ENCODE measurements at places on chromosomes 7 and 10.

- no peaks in the 10 kb centered on the region for H3K36me3 ChIP-seq
- DNase-seq, result peak; percentile 93
- no peaks in the 10 kb centered on the region for H3K27me3 ChIP-seq
Observed at GRCh38 chr7:94391726-94392392, 2.8 kb upstream of the COL1A2 start.

- no peak overlapping the region for H3K4me3 ChIP-seq
- peaks cover 10% of the 10 kb centered on the region for H3K27me3 ChIP-seq
Observed at GRCh38 chr7:132256721-132257212, 319.5 kb downstream of the PLXNA4 start.

DNA sequence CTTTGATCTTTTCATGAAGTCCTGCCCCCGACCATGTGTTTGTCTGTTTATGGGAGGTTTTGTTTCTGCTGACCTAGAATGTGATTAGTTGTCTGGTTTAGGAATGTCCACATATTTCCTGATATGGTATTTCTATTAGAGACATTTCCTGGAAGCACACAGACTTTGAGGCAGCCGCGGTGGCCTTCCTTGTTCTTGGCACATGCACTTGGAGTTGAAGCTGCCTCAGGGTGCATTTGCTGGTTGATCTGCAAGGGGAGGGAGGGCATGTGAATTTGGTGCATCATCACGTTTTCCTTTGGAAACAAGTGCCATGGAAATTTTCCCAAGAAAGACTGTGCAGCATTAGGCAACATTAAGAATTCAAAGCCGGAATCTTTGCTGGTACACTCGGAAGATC lies 328.7 kb downstream of the PAXIP1 start:
- H3K27me3 ChIP-seq, result no peaks in the 10 kb centered on the region
- no peak overlapping the region for H3K27ac ChIP-seq
- no peaks in the 10 kb centered on the region for H3K36me3 ChIP-seq

- H3K4me3 ChIP-seq, result no peak overlapping the region
- peaks cover 12% of the 10 kb centered on the region for H3K4me1 ChIP-seq
- H3K27ac ChIP-seq, result no peak overlapping the region
Observed at GRCh38 chr7:107076781-107077698, 32.5 kb downstream of the PRKAR2B start.

GRCh38 chr10:102673819-102674511 lies 29.7 kb downstream of the TRIM8 start:
- H3K4me3 ChIP-seq, result no peak overlapping the region
- peak; percentile 92 for DNase-seq

DNA sequence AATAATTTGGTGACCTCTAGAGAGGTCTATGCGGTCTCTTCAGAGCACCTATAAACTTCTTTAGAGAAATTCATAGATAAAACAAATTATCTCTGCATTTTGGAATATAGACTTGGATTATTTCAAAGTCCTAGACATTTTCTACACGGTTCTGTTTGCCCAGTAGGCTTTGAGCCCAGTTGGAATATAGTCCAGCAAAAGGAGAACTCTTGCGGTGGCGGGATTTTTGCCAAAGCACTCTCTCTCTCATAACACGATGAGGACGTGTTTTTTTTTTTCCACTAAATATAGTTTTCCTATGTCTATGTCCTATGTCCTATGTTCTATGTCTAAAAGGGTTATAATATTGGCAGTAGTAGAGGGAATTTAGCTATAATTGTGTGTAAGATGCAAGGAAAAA lies 164.9 kb upstream of the AGR3 start:
- no peaks in the 10 kb centered on the region for H3K27me3 ChIP-seq
- no peak for DNase-seq
- no peaks in the 10 kb centered on the region for H3K36me3 ChIP-seq
- H3K4me1 ChIP-seq, result peaks cover 12% of the 10 kb centered on the region

DNA sequence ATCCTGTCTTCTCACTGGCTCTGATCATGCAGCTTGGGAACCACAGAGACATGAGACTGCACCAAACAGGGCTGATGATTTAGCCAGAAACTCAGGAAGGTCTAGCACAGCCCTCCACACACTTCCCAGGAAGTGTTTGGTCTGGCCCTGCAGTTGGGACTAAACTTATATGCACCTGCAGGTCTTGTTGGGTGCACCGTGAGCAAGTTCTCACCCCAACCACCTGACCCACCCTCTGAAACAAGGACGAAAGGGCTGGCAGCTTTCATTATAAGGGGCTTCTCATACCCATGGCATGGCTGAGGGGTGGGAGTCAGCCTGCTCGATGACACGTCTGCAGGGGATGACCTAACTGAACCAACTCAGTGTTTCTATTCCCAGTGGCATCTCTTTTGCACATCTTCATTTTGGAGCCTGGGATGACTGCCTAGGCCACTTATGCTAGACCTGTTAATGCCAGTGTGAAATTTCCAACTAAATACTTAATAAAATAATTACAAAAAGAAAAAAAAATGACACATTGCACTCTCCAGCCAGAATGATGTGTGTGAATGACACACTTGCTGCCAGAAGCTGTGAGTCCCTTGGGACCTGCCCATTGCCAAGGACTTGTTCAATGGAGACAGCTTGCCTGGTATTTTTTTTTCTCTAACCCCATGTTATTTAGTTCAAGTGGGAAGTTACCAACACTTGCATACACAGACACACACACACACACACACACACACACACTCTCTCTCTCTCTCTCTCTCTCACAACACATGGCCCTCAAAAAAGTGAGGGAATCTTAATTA lies 102.6 kb downstream of the NEURL1 start:
- no peak overlapping the region for H3K27ac ChIP-seq
- no peaks in the 10 kb centered on the region for H3K27me3 ChIP-seq
- no peaks in the 10 kb centered on the region for H3K4me1 ChIP-seq
- no peak overlapping the region for H3K4me3 ChIP-seq

DNA sequence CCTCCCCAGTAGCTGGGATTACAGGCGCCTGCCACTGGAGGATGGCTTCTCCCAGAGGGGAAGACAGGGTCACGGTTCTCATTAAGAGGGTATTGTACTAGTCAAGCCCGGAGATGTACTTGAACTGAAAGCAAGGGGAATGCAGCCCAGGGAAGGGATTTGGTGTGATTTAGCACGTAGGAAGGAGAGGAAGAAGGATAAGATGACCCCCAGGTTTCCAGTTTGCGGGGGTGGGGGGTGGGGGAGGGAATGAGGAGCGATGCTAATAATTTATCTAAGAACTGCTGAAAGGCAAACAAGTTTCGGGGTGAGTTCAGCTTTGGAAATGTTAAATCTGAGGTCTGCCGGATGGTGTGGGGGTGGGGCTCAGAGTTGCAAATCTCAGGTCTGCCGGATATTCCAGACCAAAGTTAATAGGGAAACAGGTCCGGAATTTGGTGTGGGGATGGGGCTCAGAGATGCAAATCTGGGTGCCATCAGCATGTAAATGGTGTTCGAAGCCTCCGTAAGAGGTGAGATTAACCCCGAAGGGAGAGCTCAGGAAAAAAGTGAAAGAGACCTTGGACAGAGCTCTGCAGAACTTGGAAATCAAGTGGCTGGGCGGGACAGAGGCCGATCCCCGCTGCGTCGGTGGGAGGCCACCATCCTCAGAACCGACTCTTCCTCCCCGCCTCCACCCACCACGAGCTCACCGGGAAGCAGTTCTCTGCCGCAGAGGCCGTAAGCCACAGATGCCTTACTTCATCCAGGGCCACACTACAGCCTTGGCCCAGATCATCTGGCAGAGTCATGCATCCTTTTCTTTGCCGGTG lies 1.6 kb upstream of the SEPHS1 start:
- peaks cover 12% of the 10 kb centered on the region for H3K4me1 ChIP-seq
- DNase-seq, result peak; percentile 69

DNA sequence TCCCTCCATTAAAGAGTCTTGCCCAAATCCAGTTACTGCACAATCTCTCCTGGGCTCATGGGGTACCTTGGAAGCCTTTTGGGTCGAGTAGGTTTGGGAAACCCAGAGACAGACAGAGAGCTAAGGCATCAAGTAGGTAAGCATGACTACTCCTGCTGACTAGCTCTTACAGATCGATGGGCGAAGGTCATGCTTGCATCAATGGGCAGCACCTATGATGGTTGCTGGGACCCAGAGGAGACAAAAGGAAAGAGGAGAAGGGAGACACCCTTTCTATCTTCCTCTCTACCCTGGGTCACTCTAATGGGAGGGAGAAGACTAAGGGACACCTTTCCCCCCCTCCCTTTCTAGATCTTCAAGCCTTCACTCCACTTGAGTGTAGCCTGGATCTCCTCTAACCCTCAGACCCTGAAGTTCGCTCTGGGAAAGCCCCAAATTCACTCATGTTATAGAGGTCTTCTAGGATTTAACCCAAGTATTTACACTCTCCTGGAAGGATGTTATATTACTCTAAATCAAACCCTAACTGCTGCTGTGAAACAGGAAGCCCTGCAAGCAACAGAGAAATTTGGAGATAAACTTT lies 31.6 kb upstream of the ZNF746 start:
- no peaks in the 10 kb centered on the region for H3K36me3 ChIP-seq
- DNase-seq, result peak; percentile 15
- no peaks in the 10 kb centered on the region for H3K27me3 ChIP-seq
- H3K4me3 ChIP-seq, result no peak overlapping the region
- no peak overlapping the region for H3K27ac ChIP-seq

GRCh38 chr10:91088300-91089140 lies 131.9 kb upstream of the PCGF5 start:
- no peak overlapping the region for H3K4me3 ChIP-seq
- H3K4me1 ChIP-seq, result peaks cover 18% of the 10 kb centered on the region
- no peaks in the 10 kb centered on the region for H3K36me3 ChIP-seq
- H3K27ac ChIP-seq, result peak overlapping the region; percentile 92
- peak; percentile 55 for DNase-seq

DNA sequence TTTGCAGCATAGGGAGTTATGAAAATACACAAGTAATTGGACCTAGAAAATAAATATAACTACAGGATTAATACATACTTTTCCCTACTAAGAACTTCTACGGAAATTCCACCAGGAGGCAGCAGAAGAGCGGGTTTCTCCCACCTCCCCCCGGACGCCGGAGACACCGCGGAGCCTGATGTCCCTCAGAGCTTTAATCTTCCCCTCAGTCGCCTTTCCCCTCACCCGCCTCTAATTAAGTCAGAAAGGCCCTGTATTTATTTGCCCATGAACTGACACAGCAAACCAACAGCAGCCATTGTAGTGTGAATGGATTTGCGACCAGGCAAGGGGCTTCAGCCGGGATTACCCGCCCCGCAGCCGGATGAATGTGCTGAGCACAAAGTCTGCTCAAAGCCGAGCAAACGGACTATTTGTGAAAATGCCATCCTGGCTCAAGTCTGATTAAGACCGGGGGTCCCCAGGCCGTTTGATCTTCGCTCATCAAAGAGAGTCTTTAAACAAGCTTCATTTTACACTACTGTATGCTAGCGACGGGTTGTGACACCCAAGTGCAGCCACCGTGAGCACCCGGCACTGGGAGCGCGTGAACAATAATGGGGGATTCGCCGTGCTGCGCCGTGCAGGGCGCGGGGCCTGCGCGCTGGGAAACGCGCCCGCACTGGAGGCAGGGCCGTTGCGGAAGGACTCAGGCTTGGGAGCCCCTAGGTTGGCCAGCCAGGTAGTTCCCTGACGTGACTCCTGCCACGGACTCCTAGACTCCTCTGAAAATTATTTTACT lies 5.6 kb upstream of the DKK1 start:
- H3K4me3 ChIP-seq, result peak overlapping the region; percentile 56
- H3K36me3 ChIP-seq, result no peaks in the 10 kb centered on the region
- no peak overlapping the region for H3K27ac ChIP-seq
- H3K4me1 ChIP-seq, result no peaks in the 10 kb centered on the region
- DNase-seq, result peak; percentile 79

DNA sequence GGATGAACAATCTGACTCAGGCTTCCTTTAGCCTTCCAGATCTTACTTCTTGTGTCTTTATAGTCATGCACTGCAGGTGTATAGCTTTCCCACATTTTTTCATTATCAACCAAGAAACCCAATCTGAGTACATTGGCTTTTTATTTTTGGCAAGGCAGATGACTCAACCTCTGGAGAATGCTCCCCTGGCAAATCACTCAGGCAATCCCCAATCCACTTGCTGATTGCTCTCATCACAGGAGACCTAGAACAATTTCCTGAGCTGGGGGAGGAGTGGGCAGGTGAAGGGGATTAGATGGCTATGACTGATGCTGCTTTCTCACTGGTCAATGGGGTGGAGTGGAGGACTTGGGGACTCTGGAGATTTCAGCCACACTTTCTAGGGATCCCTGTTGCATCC lies 134.4 kb downstream of the SLC16A9 start:
- no peak overlapping the region for H3K4me3 ChIP-seq
- no peaks in the 10 kb centered on the region for H3K4me1 ChIP-seq
- no peaks in the 10 kb centered on the region for H3K27me3 ChIP-seq
- no peak overlapping the region for H3K27ac ChIP-seq
- no peak for DNase-seq

- H3K4me3 ChIP-seq, result no peak overlapping the region
- H3K36me3 ChIP-seq, result no peaks in the 10 kb centered on the region
- H3K27ac ChIP-seq, result peak overlapping the region; percentile 68
Observed at GRCh38 chr10:69466158-69466490, 14.9 kb downstream of the TSPAN15 start.

GRCh38 chr10:66678521-66678920 lies 247.3 kb upstream of the LRRTM3 start:
- DNase-seq, result no peak
- no peaks in the 10 kb centered on the region for H3K4me1 ChIP-seq
- H3K4me3 ChIP-seq, result no peak overlapping the region
- no peaks in the 10 kb centered on the region for H3K36me3 ChIP-seq
- no peak overlapping the region for H3K27ac ChIP-seq

DNA sequence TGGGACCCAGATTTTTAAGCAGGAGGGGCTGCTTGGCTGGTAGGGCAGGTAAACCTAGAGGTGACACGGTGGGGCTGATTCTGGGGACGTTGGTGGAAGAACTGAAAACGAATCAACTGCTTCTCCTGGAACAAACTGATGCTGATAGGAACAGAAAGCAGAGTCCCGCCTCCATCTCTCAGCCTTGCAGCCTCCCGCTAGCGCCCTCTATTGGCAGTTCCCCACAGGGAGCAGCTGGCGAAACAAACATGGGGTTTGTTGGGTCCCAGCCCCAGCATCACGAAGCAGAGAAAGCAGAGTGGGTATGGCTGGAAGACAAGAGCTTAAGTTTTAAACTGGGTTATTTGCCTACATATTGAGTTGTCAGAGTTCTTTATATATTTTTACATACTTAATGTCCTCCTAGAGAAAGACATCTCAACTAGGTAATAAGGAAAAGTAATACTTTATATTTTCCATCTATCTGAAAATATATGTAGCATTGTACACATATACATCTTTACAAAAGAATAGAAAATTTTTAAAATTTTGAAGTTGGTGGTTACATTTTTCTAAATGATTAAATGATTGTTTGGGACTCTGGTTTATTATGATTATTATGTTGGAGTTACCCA lies 42.3 kb upstream of the FOXI2 start:
- DNase-seq, result peak; percentile 44
- no peaks in the 10 kb centered on the region for H3K4me1 ChIP-seq
- no peaks in the 10 kb centered on the region for H3K27me3 ChIP-seq
- no peak overlapping the region for H3K27ac ChIP-seq
- H3K4me3 ChIP-seq, result no peak overlapping the region
- no peaks in the 10 kb centered on the region for H3K36me3 ChIP-seq

Data from cardiac muscle cell (in vitro differentiated cells and primary cell).